ENCODE measurements at places on chromosomes 1 and 21.

GRCh38 chr1:155166471-155167165 lies 6.5 kb downstream of the KRTCAP2 start:
- peak; percentile 68 for DNase-seq

DNA sequence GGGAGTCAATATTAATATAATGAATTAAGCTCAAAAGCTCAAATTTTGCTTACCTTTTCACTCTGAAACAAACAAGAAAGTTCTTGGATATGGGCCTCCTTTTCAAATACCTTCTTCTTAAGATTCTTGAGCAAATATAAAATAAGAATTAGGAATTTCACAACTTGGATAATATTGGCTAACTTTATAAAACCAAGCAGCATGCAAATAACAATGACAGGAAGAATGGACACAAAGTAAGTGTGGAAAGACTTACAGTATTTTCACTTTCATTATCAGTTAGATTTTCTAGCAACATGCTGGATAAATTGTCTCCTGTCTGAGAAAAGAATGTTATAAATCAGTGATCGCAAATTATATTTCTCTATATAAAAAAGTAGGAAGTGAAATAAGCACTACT lies 13.2 kb downstream of the ODF2L start:
- no peak for DNase-seq

DNA sequence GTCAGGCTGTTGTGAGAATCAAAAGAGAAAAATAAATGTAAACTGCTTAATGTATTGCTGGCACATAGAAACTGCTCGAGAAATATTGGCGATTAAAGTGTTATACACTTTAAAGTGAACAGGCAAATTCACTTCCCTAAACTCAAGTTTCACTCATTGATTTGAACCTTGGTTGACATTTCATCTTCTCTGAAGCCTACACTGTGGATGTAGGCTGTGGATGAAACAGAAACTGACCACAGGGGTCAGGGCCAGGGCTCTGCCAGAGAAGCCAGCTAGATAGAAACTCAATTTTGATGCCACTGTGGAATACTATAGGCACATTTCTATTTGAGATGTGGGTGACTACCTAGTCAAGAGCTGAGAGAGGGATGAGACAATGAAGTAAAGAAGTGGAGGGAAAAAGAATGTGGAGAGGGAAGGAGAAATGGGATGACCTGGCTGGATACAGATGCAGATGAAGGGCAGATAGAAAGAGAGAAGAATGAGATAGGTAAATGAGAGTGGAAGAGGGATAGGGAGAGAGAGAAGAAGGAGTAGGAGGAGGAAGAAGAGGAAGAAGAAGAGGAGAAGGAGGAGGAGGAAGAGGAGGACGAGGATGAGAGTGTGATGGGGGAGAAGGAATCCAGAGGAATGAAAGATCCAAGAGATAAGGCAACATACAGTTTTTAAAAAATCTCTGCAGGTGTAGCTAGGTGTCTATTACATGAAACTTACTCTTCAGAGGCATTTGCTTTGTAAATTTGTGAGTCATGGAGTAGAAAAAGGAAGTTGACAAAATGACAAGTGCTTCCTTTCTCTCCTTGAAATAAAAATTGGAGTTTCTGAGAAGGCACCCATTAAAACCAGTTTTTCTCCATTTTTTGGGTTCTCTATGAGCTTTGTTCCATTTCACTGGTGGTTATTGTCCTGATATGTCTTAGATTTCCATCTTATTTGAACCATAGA lies 17.4 kb upstream of the CD1D start:
- no peak for DNase-seq

GRCh38 chr1:17429183-17429582 lies 10.3 kb downstream of the RCC2 start:
- no peak for DNase-seq

DNA sequence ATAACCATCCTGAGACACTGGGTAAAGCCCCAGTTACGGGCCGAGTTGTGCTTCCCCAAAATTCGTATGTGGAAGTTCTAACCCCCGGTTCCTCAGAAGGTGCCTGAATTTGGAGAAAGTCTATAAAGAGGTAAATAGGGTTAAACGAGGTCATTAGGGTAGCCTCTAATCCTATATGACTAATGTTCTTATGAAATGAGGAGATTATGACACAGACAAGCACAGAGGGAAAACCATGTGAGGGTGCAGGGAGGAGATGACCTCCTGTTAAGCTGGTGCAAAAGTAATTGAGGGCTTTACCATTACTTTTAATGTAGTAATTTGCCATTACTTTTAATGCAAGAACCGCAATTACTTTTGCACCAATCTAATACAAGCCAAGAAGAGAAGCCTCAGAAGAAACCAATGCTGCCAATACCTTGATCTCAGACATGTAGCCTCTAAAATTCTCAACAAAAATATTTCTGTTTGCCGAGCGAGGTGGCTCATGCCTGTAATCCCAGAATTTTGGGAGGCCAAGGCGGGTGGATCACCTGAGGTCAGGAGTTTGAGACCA lies 260.8 kb downstream of the GPATCH2 start:
- no peak for DNase-seq

DNA sequence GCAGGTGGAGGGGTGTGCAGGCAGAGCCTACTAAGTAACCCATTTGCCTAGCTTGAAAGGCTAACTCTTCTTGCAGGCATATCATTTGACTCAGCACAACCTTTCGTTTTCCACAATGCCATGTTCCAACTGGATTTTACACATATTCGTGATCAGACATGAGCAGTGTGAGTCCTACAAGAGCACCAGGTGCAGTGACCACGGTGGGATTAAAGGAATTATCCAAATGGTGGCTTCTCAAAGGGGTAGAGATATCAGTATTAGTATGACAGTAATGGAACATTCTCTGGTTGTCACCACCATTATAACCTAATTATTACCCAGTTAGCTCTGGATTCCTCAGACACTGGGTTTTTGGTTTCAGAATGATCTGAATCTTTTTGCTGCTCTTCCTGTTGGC lies 323.5 kb downstream of the LMO4 start:
- no peak for DNase-seq

- no peak for DNase-seq
These were observed 133.6 kb upstream of the C1orf174 start for GRCh38 chr1:4033713-4034112.

DNA sequence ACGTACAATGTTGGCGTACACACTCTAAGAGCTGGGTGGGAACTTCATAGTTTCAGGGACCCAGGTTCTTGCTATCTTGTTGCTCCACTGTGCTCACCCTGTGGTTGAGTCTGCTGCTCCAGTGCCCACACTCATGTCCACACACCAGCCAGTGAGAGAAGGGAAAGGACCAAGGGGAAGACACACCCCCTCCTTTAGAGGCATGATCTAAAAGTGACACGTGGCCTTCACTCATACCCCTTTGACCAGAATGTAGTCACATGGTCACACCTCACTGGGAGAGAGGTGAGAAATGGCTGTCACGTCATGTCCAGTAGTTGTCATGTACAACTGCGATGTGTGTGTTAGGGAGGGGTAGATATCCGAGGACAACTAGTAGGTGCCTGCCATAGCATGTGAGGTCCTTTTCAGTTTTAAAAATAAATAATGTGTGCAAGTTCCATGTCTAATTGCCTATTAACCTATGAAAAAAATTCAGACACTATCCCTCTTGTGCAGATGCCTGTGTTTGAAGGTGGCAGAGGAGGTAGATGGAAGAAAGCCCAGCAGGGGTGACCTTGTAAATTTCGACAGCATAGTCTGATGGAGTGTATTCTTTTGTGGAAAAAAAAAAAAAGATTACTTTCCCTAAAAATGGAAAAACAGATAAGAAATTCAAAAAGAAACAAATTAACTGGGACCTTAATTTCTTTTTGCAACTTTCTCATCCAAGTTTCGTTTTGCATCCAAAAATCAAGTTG lies 149.6 kb downstream of the C1orf21 start:
- no peak for DNase-seq

DNA sequence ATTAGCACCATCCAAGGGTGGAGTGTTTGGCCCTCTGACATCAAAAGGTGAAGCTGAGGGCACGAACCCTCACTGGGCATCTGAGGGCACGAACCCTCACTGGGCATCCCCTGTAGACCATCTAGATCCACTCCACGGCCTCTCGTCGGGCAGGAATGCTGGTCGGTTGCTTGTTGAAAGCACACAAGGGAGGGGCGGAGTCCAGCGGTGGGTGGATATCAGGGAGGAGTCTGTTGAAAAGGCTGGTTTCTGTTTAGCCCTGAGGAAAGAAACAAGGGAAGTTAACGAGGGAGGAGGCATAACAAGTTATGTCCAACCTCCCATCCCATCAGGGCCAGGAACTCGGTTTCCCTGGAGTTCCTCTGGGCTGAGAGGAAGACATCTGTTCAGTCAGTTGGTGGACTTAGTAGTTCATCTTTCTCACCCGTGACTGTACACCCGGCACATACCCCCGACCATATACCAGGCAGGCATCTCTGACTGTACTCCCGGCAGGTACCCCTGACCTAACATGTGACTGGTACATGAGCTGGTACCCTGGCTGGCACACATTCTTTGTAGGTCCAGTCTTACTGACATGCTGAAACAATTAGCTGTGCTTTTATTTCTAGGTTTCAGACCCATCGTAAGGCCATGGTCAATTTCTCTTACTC lies 32.1 kb upstream of the PDE9A start:
- no peak for DNase-seq

GRCh38 chr1:201376464-201377374 lies 761 bp downstream of the TNNT2 start:
- no peak for DNase-seq

All from ovary (tissue), 10 donors.